ENCODE measurements at places on chromosomes 2 and 18. TPM values are rescaled to one million over a fixed set of nuclear protein-coding genes. Genes with fewer than 3 reads are reported as not detected.

DNA sequence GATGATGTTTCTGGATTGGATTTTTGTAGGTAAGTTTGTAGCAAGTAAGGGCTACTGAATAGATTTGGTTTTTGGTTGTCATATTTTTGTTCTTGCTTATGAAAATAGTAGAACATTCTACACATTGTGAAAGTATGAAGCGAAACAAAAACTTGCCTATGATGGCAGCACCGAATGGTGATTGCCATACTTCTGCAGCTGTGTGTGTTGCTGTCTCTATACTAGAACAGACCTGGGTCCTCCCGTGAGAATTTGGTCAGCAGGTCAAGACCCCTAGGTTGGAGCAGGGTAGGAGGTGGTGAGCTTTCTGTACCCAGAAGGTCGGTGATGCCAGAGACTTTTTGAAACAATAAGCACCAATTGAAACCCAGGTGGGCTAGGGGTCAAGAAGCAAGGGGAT, 322.6 kb downstream of the PRKCE start:
- no peak for DNase-seq

DNA sequence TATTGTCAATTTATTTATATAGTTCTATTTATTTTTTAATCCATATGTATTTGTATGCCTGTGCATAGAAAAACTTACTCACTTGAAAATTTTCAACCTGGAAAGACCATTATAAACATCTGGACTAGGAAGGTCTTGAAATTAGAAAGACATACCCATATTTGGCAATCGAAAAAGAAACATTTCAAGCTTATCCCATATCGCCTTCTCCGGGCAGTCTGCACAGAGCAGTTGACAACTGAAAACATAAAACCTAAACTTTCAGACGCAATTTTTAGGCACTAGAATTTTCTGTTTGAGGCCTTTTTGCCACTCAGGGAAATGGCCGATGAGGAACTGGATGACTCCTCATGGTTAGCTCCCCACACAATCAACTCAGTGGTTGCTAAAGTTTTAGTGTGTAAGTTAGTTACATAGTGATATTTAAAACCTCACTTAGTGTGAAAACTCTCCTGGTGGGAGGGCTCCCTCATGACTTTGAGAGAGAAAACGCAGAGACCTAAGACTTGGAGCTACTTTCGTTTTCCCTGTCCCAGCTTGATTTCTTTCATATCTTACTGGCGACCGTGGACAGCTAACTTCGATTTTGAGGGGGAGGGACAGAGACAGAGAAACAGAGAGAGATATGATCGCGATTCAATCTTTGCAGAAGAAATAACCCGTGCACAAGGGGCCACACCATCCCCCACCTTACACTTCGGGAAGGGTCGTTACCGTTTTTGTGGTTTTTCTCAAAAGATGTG, 3.2 kb upstream of the HOXD12 start:
- no peak for DNase-seq

- no peak for DNase-seq
Observed at GRCh38 chr2:65939687-65940086, 495.2 kb upstream of the MEIS1 start.

DNA sequence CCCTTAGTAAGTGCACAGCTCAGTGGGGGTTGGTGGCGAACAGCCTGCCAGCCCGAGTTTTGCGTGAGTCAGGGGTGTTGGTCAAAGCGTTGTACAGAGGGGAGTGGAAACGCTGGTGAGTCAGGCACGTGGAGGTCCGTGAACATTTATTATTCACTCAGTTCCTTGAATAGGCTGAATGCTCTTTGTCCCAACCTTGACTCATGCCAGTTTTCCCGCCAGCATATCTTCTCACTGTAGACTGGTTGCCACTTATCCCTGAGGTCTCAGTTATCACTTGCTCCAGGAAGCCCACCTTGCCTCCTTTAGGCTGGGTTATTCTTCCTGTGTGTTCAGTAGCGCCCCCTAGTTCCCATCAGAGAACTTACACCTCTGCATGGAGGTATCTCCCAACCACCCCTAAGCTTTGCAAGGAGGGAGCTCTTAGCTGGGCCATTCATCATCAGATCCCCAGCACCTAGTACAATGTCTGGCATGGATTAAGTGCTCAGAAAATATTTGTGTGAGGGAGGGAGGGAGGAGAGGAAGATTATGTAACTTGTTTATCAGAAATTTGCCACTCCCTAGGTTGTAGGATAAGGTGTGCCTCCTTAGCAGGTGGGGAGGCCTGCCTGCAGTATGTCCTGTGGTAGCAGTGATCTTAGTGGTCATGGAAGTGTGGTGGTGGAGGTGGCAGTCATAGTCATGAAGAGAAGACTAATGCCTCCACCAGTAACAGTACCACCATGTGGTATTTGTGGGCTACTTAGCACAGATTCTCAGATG, 72.1 kb downstream of the CABLES1 start:
- no peak for DNase-seq

- no peak for DNase-seq
Observed at GRCh38 chr18:35458271-35458670, 39.5 kb downstream of the INO80C start.

DNA sequence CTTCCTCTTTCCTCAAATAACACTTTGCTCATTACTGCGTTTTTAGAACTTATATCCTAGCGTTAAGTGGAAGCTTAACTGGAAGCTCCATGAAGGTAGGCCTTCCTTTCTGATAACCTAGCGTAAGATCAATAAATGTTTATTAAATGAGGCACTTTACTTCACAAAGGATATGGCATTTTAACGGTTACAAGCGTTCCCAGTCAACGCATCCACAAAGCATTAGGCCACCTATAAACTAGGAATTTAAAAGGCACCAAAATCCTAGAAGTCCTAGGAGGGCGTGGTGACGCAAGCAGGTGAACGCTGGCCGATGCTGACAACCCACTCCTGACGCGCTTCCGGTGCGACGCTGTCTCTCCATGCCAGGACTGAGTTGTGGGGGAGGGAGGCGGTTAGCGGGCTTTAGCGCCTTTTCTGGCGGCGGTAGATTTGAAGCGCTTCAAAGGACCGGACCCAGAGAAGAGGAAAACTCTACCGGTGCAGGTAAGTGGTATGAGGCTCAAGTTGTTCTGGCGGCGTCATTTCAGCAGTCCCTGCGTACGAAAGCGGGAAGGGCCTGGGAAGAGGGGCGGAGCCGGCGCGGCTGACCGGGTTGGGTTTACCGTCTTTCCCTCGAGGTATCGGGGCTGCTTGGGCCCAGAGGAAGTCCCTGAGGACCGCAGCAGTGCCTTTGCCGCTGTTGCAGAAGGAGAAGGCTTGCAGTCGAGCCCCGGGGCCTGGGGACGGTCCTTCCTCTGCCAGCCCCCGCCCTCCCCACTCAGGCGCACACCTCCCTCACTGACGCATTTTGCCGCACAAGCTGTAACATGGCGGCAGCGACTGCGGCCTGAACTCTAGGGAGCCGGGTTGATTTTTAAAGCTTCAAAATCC, at the start of gene PPIG:
PPIG (plus strand) TSS at position 347 of the 873 bp plus-strand sequence. CDS start 19,691 bp downstream, outside the sequence.
- DNase-seq, result no peak

DNA sequence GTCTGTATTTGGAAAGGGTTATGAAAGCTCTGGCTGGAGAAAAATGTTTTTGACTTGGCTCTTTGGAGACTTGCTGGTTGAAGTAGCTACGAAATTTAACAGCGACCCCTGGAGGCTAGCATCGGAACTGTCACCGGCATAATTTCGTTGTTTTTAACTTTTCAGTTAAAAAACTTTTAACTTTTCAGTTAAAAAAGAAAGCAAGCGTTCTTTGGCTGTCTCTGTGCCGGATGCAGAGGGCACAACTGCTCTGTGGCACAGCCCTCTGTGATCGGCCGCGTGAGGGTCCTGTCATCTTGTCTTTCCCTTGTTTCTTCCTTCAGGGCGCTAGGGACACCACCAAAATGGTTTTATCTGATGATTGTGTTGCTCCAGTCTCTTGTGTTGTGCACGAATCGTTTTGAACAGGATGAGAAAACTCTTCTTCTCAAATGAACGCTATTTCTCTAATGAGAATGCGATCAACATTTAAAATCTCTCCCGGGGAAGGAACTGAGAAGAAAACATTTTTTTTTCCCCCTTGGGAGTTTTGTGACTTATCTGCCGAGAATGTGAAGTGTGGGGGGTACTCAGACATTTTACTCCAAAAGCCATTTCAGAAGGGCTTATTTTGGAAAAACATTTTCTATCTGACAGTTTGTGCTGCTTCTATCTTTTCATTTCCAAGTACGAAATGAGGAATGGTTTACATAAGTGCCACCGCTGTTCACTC, 57.1 kb downstream of the ADCYAP1 start:
- no peak for DNase-seq

Gene B3GNT7
- total RNA-seq, result 10.7 TPM

Gene MC2R
- total RNA-seq, result not detected

Gene COL4A4
- 5.2 TPM for total RNA-seq

Gene ARHGAP15
- not detected for total RNA-seq
